ENCODE measurements at places on chromosomes 3 and 15. TPM values are rescaled to one million over a fixed set of nuclear protein-coding genes. Genes with fewer than 3 reads are reported as not detected.

Gene IGF1R
- 9.4 TPM for total RNA-seq

Gene LRRC57
- 14.6 TPM for total RNA-seq

Gene LMLN
- 5.7 TPM for total RNA-seq

Gene SERPINI2
- total RNA-seq: not detected

Gene FBXO40
- not detected for total RNA-seq

Gene PLA2G4E
- total RNA-seq: not detected

Gene STAC
- 1.2 TPM for total RNA-seq

Gene AHSG
- not detected for total RNA-seq

Gene ZNF148
- total RNA-seq: 51.9 TPM

Gene CHRNA3
- total RNA-seq: 0.14 TPM

Gene GRIP2
- 0.10 TPM for total RNA-seq

Gene SST
- total RNA-seq: not detected

Gene MAP1A
- 45.0 TPM for total RNA-seq

Gene EPB42
- not detected for total RNA-seq

Gene NMB
- 0.53 TPM for total RNA-seq

Gene CYP1A2
- not detected for total RNA-seq

Gene HOMER2
- 34.1 TPM for total RNA-seq

Gene MEGF11
- total RNA-seq: 0.02 TPM

Gene GADL1
- total RNA-seq: not detected

Gene PDIA3
- total RNA-seq: 217 TPM

Gene IQCH
- total RNA-seq: 3.1 TPM

Gene TRPM1
- total RNA-seq: 0.05 TPM

Gene ZNF385D
- total RNA-seq: not detected

Gene CAPN3
- total RNA-seq: not detected

Gene CNTN6
- total RNA-seq: not detected

Gene RLBP1
- not detected for total RNA-seq

Gene CYP11A1
- not detected for total RNA-seq

Gene SNX22
- total RNA-seq: 0.78 TPM

Gene POTEB
- not detected for total RNA-seq

Gene SGO1
- total RNA-seq: 30.0 TPM

Gene CYP19A1
- total RNA-seq: not detected

Gene TGM4
- total RNA-seq: 0.10 TPM

Gene CCDC191
- 5.6 TPM for total RNA-seq

Gene ARHGAP11A
- total RNA-seq: 47.3 TPM

Gene ACAD9
- total RNA-seq: 67.2 TPM
